ENCODE measurements at places on chromosomes 11 and 22.

DNA sequence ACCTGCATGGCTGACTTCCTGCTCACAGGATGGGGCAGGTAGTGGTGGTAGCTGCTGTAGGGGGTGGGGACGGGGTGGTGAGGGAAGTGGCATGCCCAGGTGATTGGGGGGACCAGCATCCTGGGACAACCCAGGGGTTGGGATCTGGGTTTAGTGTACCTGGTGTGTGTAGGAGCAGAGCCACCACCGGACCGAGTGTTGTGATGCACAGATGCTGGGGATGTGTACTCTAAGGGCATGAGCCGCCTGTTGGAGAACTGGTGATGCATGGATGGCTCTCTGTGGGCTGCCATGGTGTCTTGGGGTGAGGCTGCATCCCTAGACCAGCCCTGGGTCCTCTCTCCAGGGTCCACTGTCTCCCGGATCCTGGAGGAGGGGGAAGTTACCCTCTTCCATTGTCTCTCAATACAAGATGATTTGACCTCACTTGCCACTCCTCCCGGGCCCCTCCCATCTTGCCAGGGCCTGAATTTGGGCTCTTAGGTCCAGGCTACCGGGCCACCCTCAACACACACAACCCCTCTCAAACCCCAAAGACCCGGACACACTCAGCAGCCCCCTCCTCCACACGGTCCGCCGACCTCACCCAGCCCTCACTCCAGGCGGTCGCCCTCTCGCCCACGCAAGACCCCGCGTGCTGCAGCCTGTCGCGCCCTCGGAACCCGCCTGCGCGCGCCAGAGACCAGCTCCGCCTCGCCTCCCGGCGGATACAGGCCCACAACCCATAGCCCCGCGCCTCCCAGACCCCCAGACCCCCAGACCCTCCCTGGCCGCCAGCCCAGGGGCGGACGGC is 619 bp downstream of the LRRC75B start:
- DNase-seq: no peak

- no peak for DNase-seq
Measured at GRCh38 chr22:31155422-31155821, 4.6 kb upstream of the RNF185 start.

- DNase-seq: no peak
Measured at GRCh38 chr22:35601013-35601580, 16.0 kb downstream of the MB start.

GRCh38 chr11:72871119-72871518 is 56.9 kb downstream of the ATG16L2 start:
- no peak for DNase-seq

DNA sequence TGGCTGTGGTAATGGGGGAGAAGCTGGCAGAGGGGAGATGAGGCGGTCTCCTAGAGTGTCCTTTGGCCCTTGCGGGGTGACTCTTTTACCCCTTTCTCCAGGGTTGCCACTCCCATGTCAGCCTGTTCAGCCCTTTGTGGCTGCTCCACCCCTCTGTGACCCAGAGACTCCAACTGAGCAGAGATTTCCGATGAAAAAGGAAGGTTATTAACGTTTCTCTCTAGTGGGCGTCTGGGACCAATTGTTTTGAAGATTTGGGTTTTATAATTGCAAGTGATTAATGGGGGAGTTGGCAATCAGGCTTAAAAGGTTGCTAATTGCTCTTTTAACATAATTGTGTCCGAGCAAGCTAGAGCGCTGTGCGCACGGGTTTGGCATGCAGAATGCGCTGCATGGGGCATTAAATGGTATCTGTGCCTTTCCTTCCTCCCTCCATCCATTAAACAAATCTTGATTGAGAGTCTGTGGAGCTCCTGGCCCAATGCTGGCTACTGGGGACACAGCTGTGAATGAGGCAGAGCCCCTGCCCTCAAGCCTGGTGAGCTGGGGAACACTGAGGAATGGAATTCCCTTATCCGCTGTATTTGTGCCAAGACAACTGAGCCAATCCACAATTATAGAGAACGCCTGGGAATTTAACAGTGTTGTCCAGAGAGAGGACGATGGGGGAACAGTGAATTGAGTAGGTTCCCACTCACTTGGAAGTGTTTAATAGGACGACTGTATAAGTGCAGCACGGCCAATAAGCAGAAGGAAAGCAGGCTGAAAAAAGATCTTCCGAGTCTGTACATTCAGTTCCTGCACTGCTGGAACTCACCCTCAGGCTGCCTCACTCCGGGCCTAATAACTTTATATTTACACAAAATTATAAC is 295.9 kb downstream of the MIAT start:
- no peak for DNase-seq

- no peak for DNase-seq
Measured at GRCh38 chr11:5833446-5833845, 8.3 kb downstream of the OR52E6 start.

GRCh38 chr11:33622186-33622585 is 78.4 kb downstream of the C11orf91 start:
- DNase-seq: no peak

Measured in dorsolateral prefrontal cortex (tissue), 122 donors.